Activated CD4-positive, alpha-beta T cell treated with anti-CD3 and anti-CD28 coated beads for 36 hours (primary cell): ENCODE measurements at places on chromosomes 3 and 15.

- H3K4me3 ChIP-seq: peak within 1 kb of the TSS; percentile 76
- H3K27me3 ChIP-seq: peaks cover 3% of the 10 kb centered on the region
- peaks cover 64% of the 10 kb centered on the region for H3K4me1 ChIP-seq
- peaks cover 7% of the 10 kb centered on the region for H3K36me3 ChIP-seq
- peak within 1 kb of the TSS; percentile 95 for H3K27ac ChIP-seq
- DNase-seq: peak; percentile 91
Measured at GRCh38 chr3:188154014-188154808, at the start of gene LPP. TSS of gene LPP (plus strand) at chr3:188154157. CDS start at chr3:188406121, 251,964 bp downstream.

- no peaks in the 10 kb centered on the region for H3K27me3 ChIP-seq
- H3K27ac ChIP-seq: no peak overlapping the region
- H3K4me1 ChIP-seq: no peaks in the 10 kb centered on the region
- no peak overlapping the region for H3K4me3 ChIP-seq
- H3K36me3 ChIP-seq: peaks cover 10% of the 10 kb centered on the region
Measured at GRCh38 chr3:51927061-51927977, 14.4 kb downstream of the RRP9 start.

- H3K27ac ChIP-seq: no peak overlapping the region
- no peaks in the 10 kb centered on the region for H3K36me3 ChIP-seq
- no peak overlapping the region for H3K4me3 ChIP-seq
- no peak for DNase-seq
- H3K4me1 ChIP-seq: peaks cover 20% of the 10 kb centered on the region
- peaks cover 18% of the 10 kb centered on the region for H3K27me3 ChIP-seq
Measured at GRCh38 chr3:12229896-12230295, 59.0 kb upstream of the PPARG start.

GRCh38 chr3:20604659-20605058 lies 418.7 kb upstream of the SGO1 start:
- no peaks in the 10 kb centered on the region for H3K27me3 ChIP-seq
- H3K4me1 ChIP-seq: no peaks in the 10 kb centered on the region
- DNase-seq: no peak
- no peak overlapping the region for H3K4me3 ChIP-seq
- no peak overlapping the region for H3K27ac ChIP-seq

DNA sequence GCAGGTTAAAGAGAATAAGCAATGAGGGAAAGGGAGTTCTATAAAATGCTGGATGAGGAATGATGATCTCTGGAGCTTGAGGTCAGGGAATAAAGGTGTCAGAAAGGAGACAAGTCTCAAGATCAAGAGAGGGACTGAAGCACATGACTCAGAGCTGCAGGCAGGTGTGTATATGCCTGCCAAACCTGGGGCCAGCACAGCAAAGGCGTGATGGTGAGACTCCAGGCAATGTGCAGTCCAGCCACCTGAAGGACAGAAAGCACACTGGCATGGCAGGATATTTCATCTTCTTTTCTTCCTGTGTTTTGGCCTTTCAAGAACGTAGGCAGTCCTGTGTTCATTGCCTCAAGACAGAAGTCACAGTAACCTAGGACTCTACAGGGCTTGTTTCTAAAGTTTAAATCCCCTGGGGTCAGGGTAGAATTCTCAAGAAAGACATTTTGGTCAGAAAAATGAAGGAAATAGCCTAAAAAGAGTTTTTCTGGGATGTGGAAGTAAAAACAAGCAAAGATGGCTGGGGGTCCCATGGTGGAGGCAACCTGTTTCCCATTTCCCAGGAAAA lies 55.5 kb upstream of the TOPAZ1 start:
- DNase-seq: no peak
- no peak overlapping the region for H3K4me3 ChIP-seq
- H3K4me1 ChIP-seq: no peaks in the 10 kb centered on the region
- H3K36me3 ChIP-seq: no peaks in the 10 kb centered on the region
- no peak overlapping the region for H3K27ac ChIP-seq

DNA sequence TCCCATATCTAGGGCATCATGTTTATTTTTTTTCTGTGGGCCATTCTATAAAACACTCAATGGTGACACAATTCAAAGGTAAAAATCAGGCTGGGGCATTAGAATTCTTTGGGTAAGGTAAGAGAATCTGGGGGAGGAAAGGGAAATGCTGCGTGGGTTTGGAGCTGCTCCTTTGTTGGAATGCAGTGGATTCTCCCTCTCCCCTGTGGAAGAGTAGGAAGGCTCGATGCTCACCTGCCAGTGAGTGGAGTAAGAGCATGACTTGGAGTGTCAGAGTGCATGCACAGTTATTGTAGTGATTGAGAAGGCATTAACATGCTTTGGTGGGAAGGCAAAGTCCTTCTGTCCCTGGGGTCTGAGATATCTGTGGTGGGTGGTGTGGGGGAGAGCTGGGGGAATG lies 280.0 kb downstream of the PDCD6IP start:
- H3K4me3 ChIP-seq: no peak overlapping the region
- no peaks in the 10 kb centered on the region for H3K27me3 ChIP-seq
- DNase-seq: no peak

GRCh38 chr3:176587089-176587488 lies 610.2 kb downstream of the TBL1XR1 start:
- H3K36me3 ChIP-seq: no peaks in the 10 kb centered on the region
- peaks cover 2% of the 10 kb centered on the region for H3K27me3 ChIP-seq
- H3K4me3 ChIP-seq: no peak overlapping the region
- H3K4me1 ChIP-seq: no peaks in the 10 kb centered on the region
- no peak for DNase-seq
